Stimulated activated CD8-positive, alpha-beta memory T cell treated with anti-CD3 and anti-CD28 coated beads, Interleukin-7, amount 100 ng/mL, for 4 hours (primary cell): ENCODE measurements at places on chromosomes 1 and 21.
A peak's percentile ranks its signal among the peaks of the same experiment; 100 is the strongest.

- DNase-seq, result no peak
These were observed 44.5 kb downstream of the BCL9 start for GRCh38 chr1:147585640-147586383.

- no peak for DNase-seq
These were observed 13.8 kb downstream of the MIER1 start for GRCh38 chr1:66938613-66939012.

GRCh38 chr1:59477286-59477685 lies 180.4 kb downstream of the FGGY start:
- DNase-seq, result no peak

DNA sequence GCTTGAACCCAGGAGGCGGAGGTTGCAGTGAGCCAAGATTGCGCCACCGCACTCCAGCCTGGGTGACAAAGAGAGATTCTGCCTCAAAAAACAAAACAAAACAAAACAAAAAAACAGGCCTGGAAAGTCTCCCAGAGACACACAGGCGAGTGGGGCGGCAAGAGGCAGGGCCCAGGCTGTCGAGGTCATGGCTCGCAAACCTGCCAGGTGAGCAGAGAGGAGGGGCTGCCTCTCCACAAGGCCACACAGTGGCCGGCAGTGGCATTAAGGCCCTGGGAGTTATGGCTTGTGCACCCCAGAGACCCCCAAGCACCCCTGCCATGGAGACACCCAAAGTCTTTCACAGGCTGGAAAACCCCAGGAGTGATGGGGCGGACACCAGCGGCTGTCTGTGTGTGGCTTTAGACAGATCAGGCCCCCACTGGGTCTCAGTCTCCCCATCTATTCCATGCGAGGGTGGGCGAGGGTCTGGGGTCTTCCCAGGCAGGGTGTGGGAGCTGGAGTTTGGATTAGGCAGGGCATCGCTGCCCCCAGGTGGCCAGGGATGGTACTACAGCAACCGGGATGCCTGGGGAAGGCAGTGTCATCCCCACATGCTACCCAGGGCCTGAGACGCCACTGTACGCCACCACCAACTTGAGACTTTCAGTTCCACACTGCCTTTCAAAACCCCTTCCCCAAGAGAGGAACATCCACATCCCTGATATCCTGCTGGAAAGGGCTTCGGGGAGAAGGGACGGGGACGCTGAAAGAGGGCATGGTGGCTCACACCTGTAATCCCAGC lies 7.3 kb upstream of the CTRC start:
- DNase-seq, result peak; percentile 52

DNA sequence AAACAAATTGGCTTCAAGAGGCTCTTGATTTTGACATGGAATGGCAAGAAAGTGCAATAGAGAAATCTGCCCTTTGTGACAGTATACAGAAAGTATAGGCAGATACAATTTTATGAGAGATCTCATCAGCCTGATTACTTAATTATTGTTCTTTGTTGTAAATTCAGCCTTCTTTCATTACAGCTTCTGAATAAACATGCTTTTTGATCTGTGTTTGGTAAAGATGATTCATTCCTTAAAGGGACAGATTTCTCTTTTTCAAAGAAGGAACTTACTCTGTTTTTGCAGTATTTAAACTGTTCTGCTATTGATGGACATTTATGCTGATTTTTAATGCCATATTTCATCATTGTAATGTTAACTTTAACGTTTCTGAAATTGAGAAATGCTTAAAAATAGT lies 13.7 kb upstream of the MPC2 start:
- no peak for DNase-seq

- no peak for DNase-seq
These were observed 34.1 kb downstream of the TMCO4 start for GRCh38 chr1:19765623-19766022.

- DNase-seq, result no peak
These were observed 86.5 kb upstream of the WARS2 start for GRCh38 chr1:119226913-119227312.

DNA sequence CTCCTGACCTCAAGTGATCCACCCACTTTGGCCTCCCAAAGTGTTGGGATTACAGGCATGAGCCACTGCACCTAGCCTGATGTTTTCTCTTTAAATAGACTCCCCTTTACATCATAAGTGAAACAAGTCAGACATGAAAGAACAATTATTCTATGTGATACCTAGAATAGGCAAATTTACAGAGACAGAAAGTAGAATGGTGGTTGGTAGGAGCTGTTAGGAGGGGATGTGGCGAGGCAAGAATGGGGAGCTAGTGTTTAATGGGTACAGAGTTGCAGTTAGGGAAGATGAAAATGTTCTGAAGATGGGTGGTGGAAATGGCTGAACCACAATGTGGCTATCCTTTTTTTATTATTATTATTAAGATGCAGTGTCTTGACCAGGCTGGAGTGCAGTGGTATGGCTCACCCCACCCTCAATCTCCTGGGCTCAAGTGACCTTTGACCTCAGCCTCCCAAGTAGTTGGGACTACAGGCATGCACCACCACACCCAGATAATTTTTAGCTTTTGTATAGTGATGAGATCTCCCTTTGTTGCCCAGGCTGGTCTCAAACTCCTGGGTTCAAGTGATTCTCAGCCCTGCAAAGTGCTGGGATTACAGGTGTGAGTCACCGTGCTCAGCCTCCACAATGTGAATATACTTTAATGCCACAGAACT lies 28.4 kb downstream of the ELF3 start:
- no peak for DNase-seq

DNA sequence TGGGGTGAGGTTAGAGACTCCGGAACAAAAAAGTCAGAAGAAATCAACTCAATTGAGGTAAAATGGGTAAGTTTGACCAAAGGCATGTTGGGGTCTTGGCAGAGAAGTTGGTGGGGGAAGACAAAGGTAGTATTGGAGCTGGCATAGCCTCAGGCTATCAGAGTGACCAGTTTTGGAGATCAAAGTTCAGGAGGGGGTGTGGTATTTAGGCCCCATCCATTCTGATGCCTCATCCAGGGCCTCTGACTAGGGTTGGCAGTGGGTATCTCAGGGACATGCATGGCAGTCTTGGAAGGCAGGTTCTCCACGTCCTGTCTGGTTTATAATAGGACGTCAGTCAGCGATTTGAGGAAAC lies 73.2 kb upstream of the TRABD2B start:
- no peak for DNase-seq

DNA sequence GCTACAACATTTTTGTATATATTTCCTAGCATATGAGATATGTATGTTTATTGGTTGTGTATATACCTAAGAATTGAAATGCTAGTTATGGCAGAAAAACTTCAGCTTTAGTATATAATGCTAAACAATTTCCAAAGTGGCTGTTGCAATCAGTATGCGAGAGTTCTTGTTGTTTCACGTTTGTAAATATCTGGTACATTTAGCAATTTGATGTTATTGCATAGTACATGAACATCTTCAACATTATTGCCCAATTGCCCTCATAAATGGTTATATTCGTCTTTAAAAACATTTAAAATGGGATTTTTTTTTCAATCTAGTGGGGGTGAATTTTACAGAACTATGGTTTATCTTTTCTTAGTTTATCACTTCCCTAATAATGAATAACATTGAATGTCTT lies 86.2 kb upstream of the HP1BP3 start:
- DNase-seq, result no peak

DNA sequence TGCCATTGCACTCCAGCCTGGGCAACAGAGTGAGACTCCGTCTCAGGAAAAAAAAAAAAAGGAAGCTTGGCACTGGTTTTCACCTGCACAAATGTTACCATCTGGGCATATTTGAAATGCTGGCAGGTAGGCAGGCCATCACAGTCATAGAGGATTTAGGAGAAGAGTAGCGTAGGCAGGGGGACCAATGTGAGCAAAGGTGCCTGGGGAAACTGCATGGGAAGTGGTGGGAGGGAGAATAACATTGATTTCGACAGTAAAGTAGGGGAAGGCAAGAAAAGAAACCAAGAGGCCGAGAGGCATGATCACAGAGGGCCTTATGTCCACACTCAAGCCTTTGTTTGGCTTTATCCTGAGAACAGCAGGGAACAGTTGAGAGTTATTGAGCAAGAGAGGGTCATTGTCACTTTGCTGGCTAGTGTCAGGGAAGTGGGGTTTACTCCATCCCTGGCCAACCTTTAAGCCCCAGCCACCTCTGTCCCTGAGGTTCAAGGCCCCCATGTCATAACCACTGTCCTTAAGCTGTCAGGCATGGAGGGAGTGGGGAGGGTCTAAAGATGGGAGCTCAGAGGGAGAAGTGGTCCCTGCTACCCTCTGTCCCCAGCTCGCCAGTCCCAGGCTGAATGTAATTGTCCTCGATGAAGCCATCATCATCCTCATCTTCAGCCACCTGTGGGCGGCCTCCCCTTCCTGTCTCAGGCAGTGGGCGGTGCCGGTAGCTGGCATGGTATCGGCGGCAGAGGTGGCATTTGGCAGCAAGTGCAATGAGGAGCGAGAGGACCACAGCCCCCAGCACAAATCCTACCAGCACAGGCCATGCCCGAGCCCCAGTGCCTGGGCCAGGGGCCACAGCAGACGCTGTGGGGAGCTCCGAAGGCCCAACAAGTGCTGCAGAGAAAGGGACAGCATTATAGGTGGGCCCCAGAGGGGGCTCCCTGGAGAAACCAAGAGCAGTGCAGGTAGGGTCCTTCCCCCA lies 2.9 kb downstream of the C1orf210 start:
- no peak for DNase-seq

- no peak for DNase-seq
These were observed 352.4 kb downstream of the PTBP2 start for GRCh38 chr1:97073936-97074335.

DNA sequence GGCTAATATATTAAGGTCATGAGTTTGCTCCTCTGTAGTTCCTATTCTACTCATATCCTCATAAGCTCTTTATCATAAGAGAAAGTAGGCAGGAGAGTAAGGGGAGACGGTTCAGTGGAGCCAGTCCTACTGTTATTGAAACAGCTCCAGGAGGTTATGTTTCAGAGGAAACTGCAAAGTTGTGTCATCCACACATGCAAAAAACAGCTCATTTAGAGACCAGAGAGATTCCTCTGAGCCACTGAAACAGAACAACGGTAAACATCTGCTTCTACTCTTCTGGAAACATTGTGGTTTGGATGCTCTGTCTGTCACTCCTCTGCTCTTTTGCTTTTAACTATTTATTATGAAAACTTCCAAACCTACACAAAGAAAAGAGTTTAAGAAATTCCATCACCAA lies 66.3 kb upstream of the PPP2R5A start:
- DNase-seq, result no peak
